Tibial nerve (tissue), 4 donors: ENCODE measurements at places on chromosomes 3 and 15.

- DNase-seq = no peak
These were observed 192.8 kb downstream of the UBE3A start for GRCh38 chr15:25245801-25246622.

DNA sequence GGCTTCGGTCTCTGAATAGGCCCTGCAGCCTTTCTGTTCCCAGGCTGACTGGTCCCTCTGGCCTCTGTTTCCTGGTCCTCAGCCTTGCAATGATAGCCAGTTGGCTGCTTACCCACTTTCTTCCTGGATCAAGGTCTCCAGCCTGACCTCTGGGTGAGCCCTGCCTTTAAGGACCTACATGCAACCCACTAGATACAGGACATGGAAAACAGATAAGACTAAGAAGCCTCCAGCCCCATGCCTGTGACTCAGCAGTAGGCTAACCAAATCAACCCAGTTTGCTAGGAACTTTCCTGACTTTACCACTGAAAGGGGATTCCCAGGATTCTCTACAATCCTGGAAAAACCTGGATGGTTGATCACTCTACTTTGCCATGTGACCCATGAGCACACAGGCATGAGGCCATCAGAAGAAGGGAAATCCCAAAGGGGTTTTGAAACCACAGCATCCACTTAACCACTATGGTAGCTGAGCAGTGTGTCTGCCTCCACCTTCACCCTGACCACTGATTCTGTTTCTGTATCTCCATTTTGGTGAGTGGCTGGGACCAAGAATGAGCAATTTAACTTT lies 188.1 kb downstream of the CHST2 start:
- no peak for DNase-seq

GRCh38 chr3:196788528-196788927 lies 48.9 kb downstream of the PAK2 start:
- no peak for DNase-seq

DNA sequence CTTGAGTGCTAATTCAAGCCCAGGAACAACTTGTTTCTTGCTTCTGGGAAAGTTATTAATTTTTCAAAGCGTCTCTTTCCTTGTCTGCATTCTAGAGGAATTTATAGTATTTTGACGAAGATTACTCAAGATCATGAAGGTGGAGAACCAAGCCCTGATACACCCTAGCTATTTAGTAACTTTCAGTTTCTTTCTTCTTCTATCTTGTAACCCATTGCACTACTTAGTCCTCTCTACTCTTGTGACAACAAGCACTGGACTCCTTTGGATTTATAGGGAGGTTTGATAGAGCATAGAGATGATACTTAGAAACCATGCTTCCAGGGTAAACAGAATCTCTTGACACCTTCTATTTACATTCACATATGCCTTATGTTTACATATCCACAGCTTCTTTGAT lies 203.3 kb upstream of the GRM7 start:
- DNase-seq = no peak

DNA sequence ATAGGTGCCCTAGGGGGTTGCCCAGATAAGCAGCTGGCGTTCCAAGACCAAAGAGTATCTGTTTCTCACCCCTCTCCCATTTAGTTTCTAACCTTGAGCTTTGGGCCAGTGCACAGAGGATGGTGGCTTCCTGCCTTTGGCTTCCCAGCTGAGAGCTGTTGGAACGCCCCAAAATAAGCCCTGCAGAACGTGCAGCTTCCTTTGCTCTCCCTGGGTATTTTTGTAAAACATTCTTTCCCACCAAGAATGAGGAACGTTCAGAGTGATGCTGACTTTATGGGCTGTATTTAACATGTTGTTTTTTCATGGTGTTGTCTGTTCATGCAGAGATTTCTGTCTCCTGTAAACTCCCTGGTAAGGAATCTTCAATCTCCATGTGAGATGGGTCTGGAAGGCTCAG lies 63.8 kb downstream of the LPP start:
- no peak for DNase-seq

DNA sequence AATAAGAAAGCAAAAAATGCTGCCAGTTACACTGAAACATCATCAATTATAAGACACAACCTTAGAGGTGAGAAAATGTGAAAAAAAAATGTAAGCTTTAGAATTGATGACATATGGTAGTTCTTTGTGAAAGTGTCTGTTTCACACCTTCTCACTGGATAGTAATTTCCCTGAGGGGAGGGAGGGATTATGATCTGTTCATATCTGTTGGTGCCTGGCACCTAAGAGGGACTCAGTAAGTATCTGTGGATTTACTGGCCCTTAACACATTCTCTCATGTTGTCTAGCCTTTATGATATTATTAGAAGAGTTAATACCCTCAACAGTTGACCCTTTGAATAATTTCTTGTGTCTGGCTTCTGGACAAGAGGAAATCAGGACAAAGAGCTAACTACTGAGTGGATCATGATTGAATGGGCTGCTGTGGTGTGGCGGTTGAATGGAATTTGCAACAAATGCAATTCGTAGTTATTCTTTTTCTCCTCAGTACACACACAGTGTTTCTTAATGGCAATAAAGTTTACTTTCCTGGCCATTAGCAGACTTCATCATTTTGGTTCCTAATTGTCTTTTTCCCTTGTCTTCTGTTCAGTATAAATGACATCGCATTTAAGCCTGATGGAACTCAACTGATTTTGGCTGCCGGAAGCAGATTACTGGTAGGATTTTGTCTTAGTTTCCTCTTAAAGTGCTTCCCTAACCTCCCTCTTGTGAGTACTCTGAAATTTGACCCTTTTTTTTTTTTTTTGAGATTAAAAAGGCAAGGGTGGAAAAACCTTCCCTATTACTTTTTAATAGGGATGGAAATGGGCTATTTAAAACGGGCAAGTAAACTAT lies 9.5 kb downstream of the IFT122 start:
- no peak for DNase-seq

DNA sequence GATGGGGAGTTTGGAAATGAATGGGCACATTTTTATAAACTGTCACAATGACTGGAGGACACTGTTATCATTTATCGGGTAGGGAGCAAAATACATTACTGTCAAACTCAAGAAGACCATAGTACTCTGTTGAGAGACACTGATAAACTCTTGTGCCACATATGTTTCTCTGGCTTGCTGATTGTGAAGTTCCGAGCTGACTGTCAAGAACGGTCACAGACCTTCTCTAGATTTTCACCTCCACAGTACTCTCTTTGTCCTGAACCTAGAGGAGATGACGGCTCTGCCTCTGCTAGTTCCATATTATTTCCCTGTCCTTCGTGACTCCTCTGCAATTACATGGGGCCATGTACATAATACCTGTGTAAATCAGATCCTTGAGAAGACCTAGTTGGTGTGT lies 451.9 kb downstream of the LPP start:
- no peak for DNase-seq

GRCh38 chr15:65730549-65731172 lies 61.4 kb downstream of the DENND4A start:
- no peak for DNase-seq
